ENCODE measurements at places on chromosomes 2 and 18.

DNA sequence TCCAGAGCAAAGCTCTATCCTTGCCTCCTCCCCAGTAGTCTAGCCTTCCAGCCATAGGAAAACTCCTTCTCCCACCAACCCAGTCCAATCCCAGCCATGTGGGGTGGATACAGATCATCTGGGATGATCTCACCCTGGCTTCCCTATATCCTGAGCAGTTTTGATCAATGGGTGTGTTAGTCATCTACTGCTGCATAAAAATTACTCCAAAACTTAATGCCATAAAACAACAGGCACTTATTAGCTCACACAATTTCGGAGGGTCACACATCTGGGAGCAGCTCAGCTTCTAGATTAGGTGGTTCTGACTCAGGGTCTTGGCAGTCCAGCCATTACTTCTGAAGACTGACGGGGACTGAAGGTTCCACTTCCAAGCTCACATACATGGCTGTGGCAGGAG lies 190.4 kb downstream of the SPP2 start:
- DNase-seq = no peak

GRCh38 chr2:48467637-48468036 lies 62.3 kb upstream of the STON1 start:
- DNase-seq = no peak

DNA sequence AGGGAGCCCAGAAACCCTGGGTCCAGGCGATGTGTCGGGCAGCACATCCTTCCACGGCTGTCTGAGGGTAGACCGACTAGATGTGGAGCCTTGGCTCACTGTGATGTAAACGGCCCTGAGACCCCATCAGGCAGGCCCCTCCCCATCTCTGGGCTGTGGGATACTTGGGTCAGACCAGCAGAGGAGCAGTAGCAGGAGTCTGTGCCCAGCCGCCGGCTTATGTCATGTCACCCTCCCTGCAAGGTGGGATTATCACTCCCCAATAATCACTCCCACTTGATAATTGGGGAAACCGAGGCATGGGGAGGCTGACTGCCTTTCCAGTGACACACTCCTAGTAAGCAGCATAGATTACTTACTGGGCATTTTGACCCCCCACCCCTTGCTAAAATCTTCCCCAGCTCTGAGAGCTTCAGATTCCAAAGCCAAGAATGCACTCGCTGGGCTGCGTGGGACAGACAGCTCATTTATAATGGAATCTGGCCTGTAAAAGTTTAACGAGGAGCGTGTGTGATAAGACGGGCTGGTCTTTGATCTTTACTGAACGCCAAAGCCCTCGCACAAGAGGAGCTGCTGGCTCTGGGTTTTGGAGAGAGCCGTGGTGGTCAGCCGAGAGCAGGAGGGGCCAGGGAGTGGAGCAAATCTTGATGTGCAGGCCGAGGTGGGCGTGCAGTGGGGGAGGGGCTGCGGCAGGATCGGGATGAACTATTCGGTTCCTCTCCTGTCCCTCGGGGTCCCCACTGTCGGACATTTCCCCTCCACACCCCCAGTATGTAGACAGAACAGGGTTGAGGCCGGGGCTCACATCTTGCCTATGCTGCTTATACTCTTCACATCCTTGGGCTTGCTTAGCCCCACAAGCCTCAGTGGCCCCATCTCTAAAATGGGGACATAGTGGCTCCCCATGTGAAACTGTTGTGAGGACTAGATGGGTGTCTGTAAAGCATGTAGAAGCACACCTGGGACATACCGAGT lies 200.0 kb downstream of the GLI2 start:
- DNase-seq = no peak

DNA sequence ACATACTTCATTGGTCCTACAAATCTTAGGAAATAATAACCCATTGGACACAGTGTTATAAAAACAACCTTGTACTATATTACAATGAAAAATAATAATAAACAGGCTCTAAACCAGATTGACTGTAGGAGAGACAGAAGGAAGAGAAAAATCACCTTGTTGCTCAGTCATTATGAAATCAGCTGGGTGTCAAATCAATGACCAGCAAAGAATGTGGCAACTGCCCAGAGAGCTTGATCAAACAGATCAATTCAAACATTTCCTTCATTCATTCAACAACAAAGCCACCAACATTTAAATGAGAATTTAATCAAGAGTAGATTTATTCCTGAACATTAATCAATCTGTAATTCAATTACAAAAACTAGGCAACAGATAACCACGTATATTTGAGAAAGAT lies 671.9 kb upstream of the CHAC2 start:
- DNase-seq = no peak

GRCh38 chr2:62410015-62410453 lies 96.0 kb downstream of the TMEM17 start:
- DNase-seq = no peak

DNA sequence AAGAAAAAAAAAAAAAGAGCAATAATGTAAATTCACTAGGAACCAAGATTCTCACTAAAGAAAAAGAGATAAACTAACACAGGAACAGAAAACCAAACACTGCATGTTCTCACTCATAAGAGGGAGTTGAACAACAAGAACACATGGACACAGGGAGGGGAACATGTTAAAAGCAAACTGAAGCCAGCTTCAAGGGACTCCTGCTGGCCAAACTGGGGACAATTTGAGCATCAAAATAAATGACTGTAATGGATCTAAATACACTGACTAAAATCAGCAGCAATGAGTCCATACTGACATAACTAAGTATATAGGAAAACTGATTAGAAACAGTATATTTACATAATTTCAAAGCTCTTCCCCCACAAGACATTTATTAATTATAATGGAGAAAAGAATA lies 73.0 kb downstream of the FARSB start:
- DNase-seq = no peak

GRCh38 chr2:36478332-36478738 lies 119.6 kb downstream of the FEZ2 start:
- no peak for DNase-seq

DNA sequence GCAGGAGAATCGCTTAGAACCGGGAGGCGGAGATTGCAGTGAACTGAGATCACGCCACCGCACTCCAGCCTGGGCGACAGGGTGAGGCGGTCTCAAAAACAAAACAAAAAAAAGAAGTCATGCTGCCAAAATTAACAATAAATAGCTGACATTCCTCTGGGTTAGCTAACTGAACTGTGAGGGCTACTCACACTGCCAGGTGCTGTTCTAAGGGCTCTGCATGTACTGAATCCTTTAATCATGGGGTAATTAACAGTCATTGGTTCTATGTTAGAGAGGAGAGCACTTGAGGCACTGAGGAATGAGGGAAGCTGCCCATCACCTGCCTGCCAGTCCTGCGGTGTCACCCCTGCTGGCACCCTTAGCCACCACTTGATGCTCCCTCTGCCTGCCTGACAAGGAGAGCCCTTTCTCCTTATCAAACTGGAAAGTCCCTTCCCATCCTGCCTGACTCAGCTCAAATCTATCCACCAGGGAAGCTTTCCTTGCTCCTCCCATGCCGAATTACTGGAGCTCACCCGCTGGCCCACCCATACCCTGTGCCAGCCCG lies 73.0 kb upstream of the RIOK3 start:
- no peak for DNase-seq

- DNase-seq = no peak
Measured at GRCh38 chr18:79815657-79816056, 17.9 kb downstream of the KCNG2 start.

DNA sequence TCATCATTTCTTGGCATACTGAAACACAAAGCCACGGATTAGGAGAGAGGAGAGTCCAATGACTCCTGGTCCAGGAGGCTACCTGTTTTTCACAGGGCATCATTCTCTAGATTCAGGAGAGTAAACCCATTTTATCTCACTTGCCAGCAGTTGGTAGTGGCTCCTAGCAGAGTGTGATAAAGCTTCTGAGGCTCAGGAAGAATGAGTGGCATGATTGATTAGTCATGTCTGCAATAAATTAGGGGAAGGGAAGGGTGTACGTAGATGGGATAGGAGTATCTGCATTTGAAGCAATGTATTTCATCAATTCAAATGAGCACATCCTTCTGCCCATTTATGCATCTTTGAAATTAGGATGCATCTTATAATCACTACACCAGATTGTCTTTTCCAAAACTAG lies 31.1 kb upstream of the PNO1 start:
- DNase-seq = no peak

DNA sequence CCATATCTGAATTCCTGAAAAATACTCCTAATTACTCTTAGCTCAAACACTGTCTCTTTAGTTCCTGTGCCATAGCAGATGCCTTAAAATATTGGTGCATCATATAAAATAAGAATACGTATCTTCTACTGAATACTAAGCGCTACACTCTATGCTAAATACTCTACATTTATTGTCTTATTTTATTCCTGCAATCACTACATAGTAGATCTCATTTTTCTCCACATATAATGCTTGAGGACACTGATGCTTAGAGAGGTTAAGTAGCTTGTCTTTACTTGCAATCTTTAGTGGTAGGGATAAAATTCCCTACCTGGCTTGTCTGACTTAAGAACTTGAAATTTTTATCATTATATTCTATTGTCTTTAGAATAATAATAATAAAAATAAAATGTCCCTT lies 137.3 kb upstream of the SETBP1 start:
- DNase-seq = no peak

DNA sequence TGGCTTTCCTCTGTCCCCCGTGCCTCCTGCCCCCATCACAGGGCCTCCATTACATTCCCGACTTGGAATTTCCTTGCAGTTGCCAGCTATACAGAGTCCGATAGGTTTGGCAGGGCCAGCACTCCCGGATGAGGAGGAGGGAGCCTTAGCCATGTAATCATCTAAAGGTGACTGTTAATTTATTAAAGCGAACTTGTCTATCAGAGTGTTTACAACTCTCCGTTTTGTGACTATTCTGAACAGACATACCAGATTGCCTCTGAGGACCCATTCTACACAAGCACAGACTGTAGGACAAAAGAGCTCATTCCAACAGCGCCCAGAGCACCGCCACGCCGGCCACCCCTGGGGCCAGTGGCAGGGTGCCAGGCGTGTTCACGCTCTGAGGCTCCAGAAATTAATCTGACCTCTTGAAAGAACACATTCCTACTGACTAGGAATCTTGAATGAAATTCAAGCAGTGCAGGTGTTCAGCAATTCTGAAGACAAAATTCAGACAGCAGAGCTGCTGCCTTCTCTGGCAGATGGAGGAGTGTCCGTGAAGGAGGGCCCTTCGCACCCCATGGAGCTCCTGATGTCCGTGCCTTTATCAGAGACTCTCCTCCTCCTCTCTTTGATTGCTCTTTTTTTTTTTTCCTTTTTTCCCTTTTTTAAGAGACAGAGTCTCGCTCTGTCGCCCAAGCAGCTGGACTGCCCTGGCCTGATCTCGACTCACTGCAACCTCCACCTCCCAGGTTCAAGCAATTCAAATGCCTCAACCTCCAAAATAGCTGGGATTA lies 58.1 kb upstream of the RALBP1 start:
- DNase-seq = no peak

DNA sequence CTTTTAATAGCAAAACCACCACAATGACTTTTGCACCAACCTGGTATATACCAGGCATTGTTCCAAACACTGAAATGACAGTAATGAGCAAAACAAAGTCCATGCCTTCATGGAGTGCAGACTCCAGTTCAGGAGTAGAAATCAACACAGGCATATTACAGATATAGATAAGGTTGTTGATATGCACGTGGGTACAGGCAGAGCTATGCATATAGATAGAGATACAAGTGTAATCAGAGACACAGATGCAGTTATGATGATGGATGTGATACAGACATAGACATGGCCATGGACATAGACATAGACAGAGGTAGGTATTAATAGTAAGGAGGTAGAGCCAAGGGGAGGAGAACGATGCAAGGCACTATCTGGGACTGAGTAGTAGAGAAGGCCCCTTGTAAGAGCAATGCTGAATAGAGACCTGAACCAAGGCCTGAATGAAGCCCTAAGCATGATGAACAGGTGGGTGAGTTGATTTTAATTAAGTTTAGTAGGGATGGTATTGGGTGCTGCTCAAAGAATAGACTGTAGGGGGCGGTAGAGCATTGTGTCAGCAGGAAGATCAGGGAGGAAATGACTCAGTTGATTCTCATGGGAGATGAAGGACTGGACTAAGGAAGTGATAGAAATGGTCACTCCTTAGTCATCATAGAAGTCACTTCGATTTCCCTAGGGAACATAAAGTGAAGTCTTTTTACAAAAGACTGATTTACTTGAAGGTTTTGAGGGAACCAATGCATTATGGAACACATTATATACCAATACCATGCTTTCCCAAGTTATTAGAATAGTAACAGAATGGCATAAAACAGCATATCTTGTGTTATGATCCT lies 39.4 kb downstream of the CMPK2 start:
- DNase-seq = peak; percentile 59

DNA sequence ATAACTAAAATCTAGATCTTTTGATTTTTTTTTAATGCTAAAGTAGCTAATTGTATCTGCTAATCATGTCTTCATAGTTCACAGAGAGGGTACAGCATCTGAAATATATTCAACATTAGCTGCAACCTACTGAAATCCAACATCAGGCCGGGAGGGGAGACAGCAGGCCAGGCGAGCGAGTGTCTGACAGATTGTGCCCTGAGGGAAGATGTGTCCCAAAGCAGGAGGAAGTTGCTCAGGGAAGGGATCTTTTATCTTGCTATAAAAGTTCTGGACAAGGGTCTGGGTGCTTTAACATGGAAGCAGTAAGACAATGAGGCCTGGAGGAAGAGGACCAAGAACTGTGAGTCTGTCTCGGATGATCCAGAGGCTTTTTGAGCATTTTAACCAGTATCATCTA lies 274.1 kb downstream of the AFF3 start:
- no peak for DNase-seq

DNA sequence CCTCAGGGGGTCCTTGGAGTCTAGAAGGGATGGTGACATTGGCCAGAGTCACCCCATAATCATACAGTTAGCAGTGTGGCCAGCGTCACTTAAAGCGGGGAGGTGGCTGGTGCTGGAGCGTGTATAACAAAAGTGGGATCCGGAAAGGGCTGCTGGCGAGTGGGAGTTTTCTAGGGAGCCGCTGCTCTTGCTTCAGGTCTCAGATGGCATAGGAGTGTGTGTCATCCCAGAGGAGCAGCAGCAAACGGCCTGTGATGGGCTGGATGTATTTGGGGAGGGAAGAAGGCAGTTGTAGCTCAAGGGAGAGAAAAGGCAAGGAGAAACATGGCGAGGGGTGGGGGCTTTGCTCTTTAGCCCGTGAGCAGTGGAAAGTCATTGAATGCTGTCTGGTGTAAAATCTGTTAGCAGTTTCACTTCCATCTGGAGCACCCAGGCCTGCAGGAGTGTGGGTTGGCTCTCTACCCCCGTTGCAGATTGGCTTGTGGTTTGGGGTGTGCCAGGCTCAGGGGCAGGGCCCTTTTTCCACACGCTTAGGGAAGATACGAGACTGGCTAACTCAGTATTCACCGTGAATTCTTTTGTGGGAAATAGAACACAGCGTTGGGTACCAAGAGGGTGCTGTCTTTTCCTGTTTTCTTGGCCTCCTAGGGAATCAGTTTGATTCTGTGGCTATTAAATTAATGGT lies 120.5 kb downstream of the AGAP1 start:
- no peak for DNase-seq

DNA sequence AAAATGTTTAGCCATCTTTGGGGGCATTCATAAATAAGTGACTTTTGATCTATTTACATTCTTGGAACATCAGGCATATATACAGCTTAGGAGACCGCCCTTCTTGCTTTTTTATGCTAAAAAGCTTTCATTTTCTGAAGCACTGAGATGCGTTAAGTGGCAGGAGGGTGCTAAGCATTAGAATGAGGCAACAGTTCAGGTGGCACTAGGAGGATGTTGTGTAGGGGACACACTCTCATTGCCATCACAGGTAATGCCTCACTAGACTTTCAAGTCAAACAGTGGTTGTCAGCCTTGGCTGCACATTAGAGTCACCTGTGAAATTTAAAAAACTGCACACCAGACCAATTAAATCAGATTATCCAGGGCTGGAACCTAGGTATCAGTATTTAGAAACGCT lies 39.1 kb downstream of the EHBP1 start:
- DNase-seq = no peak

GRCh38 chr18:38961880-38962279 lies 1396.3 kb upstream of the CELF4 start:
- no peak for DNase-seq

Data from CD4-positive, alpha-beta T cell treated with Interleukin-4 for 4 hours (primary cell).